ENCODE measurements at places on chromosomes 3 and 15.

GRCh38 chr3:38457111-38458003, 3.7 kb downstream of the ACVR2B start:
- DNase-seq, result no peak

DNA sequence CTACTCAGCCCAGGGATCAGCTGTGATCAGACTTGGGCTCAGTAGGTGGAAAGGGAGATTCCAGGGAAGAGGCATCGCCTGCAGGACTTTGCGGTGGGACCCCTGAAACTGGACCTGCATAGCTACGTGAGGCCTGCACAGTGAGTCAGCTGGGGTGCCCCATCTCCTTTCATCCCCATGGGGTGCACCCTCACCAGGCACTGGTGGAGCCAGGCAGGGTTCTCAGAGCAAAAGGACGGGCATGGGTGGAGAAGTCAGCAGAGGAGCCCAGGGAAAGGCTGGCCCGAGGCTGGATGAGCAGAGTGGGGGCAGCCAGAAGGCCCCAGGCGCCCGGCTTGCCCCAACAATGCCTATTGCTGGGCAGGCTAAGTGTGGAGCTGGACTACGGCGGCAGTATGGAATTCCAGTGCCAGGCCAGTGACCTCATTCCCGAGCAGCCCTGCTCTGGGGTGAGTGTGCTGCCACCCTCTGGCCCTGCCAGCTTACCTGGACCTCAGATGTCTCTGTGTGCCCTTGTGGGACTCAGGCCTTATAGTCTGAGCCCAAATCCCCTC, 19.7 kb downstream of the ACAA1 start:
- no peak for DNase-seq

DNA sequence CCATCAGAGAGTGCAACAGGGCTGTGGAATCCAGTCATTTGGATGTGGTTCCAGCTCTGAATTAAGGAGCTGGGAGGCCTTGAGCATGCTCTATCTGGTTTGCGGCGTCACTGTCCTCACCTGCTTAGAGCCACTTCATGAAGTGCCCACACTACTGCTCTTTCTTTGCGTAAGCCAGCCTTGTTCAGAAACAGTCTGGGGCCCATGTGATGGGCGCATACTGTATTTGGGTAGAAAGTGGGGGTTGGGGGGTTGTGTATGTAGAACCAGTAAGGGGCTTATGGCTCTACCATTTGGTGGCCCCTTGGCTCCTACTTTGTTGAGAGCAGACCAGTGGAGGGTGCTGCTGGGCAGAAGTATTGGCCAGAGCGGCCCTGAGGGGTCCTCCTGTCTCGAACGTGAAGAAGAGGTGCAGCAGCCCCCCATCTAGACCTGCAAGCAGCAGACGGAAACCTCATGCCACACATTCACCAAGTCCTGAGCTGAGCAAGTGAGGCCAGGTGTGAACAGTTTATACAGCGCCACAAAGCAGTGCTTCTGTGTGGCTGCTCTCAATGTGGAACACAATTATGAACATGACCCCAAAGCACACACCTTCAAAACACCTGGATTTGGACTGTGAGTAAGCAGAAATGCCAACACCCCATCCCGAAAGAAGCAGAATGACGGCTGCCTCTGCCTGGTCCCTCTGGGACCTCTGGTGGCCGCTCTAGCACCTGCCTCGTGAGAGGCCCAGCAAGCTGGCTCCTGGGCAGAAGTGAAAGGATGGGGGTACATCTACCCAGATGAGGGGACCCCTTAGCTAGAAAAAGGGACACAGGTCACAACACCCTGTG, 26.6 kb downstream of the SRPRB start:
- DNase-seq, result no peak

- DNase-seq, result no peak
Observed at GRCh38 chr3:19124752-19125151, 23.6 kb upstream of the KCNH8 start.

DNA sequence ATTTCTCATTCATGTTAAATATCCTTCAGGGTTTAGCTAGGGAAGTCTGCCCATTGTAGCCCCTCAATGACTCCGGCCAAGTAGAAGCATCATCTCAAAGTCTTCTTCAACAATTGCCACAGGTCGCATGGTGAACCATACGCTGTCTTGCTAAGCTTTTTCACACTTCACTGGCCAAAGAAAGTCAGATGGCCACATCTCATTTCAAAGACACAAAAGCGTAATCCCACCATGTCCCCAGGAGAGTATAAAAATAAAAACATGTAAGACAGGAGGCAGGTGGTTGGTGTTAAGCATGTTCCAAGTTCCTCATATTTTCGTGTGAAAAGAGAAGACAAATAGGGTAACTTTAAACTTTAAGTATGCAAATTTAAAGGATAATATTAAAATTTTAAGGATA, 147.4 kb downstream of the ERC2 start:
- DNase-seq, result no peak

GRCh38 chr15:58212909-58213526, 74.8 kb downstream of the AQP9 start:
- no peak for DNase-seq

DNA sequence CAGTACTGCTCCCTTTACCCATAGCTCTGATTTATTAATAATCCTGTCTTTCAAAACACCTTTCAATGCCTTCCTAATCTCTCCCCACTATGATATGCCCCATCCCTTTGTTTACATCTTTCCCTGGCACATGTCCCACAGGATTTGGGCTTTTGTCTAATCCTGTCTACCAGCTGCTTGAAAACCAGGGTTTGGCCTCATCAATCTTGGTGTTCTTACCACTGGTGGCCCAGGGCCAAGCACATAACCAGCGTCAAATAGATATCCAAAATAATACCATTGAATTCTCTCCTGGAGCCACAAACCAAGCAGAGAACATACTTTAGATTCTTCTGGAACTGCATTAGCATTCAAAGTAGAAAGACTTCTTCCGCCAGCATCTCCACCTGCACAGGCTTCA, 104.8 kb upstream of the PPP2R3A start:
- no peak for DNase-seq

- DNase-seq, result no peak
Observed at GRCh38 chr3:30567139-30567753, 39.2 kb upstream of the TGFBR2 start.

GRCh38 chr3:170387950-170388349, 30.4 kb downstream of the SKIL start:
- DNase-seq, result no peak

DNA sequence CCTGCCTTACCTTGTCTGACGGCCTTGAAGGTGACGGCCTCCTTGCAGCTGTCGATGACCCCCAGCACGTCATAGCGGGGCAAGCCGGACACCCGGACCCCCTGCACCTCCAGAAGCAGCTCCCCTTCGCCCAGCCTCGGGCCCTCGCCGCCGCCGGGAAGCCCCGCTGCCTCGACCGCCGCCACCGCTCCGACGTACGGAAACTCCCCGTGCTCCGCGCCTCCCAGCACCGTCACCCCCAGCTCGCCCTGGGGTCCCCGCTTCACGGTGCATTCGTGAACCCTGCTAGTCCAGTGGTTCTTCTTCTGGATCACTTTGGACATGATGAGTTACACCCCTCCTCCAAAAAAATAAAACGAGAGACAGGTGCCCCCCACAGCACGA, 740 bp downstream of the MAGI1 start:
- DNase-seq, result no peak

DNA sequence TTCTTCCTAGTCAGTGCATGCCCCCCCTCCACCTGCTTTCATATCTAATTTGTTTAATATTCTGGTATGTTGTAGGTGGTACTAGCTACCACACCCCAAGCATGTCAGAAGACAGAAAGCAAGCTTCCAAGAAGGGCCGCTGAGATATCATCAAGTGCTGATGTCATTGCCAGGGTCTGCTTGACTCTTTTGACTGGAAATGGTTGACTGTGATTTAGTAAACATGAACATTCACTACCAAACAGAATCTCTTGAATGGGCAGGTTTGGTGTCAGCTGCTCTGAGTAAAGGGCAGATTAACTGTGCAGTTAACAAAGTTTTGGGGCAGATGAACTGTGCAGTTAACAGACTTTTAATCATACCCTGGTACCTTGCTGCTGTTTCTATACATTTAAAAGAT, 244.2 kb upstream of the SATB1 start:
- DNase-seq, result no peak

DNA sequence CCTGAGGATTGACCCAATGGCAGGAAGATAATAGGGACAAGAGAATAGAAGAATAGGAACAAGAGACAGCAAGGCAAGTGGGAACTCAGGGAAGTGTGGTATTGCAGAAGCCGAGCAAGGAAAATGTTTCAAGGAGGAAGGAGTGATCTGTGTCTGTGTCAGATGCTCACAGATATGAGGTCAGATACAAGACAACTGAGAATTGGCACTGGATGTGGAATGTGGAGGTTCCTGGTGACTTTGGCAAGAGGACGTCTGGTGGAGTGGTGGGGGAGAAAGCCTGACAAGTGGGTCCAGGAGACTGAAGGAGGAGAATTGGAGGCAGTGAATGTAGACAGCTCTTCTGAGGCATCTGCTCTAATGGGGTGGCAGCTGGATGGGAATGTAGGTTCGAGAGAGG, 24.1 kb downstream of the GYG1 start:
- no peak for DNase-seq

DNA sequence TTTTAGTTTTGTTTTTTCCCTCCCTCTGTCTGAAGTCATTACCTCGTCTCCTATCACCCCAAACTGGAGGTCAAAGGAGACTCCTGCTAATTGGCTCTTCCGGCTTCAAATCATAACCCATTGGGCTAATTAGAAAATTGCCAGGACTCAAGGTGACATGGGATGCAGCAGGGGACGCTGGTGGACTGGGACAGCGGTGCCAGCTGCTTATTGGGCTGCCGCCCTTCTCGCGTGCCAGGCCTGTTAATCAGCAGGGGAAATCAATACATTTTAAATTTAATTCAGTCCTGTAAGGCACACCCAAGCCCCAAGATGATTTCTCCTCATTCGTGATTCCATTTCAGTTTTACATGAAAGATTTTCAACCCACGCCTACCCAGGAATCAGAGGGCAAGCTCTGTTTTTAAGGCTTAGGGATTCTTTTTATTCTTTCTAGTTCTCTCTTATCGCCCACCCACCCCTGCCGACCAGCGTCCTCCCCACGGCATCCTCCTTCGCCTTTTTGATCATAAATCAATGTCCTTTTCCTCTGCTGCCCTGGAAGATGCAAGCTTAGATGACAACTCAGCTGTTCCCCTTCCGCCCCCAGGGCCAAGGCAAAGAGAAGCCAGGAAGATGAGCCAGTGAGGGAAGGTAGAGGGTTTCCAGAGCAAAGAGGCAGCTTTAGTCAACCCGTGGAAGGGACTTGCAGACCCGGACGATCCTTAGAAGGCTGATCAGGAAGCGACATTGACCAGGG, 329.6 kb downstream of the UACA start:
- DNase-seq, result no peak

- DNase-seq, result no peak
Observed at GRCh38 chr3:167684388-167684993, 30.7 kb upstream of the WDR49 start.

DNA sequence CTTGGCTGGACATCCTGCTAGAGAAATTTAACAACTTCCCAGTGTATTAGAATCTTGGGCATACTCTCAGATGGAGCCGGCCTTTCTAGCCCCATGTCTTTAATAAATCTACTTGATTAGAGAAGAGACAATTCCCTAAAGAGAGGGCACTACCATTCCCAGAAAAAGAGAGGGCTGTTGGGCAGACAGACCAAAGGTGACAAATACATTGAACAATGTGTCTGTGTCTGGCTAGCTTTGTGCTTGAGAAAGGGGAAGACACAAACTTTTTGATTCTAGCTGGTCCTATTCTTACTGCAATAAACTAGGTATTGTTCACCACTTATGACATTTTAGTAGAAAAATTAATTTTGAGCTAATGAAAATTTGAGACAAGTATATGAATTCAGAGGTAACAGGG, 57.7 kb downstream of the DUT start:
- no peak for DNase-seq

DNA sequence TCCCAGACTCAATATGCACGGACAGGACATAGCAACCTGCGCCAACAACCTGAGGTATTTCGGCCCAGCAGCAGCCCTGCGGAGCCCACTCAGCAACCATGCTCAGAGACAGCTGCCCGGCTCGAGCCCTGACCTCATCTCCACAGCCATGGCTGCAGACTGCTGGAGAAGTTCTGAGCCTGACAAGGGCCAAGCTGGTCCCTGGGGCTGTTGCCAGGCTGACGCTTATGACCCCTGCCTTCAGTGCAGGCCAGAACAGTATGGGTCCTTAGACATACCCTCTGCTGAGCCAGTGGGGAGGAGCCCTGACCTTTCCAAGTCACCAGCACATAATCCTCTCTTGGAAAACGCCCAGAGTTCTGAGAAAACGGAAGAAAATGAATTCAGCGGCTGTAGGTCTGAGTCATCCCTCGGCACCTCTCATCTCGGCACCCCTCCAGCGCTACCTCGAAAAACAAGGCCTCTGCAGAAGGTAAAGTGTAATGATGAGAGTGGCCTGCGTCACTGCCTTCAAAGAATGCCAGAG, 25.5 kb downstream of the TMEM41A start:
- DNase-seq, result no peak

GRCh38 chr3:94246171-94246570, 183.3 kb downstream of the NSUN3 start:
- no peak for DNase-seq

DNA sequence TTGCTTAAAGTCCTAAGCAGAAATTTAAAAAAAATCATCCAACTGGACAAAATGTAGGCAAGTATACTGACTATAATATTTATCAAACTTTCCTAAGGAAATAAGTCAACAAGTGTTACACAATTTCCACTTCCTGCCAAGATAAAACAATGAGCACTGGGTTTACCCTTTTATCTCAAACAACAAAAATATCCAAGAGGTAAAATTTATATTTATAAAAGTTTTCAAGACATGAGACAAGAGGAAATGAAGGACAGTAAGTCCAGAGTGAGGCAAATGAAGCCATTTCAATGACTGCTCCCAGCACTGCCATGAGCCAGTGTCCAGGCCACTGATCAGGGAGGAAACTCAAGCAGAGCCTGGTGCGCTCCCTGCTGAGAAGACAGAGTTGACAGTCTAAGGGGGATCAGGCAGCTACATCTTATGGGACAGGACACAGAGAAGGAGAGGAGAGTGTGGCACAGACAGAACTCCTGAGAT, 439.4 kb downstream of the RAP2B start:
- no peak for DNase-seq

- no peak for DNase-seq
Observed at GRCh38 chr3:186530415-186530814, 13.8 kb downstream of the CRYGS start.
